ENCODE measurements at places on chromosomes 5 and 9.
A peak's percentile ranks its signal among the peaks of the same experiment; 100 is the strongest.

- DNase-seq: no peak
Measured at GRCh38 chr5:149203921-149204441, 62.7 kb downstream of the ABLIM3 start.

GRCh38 chr9:89710697-89711096 lies 105.9 kb downstream of the GADD45G start:
- no peak for DNase-seq

DNA sequence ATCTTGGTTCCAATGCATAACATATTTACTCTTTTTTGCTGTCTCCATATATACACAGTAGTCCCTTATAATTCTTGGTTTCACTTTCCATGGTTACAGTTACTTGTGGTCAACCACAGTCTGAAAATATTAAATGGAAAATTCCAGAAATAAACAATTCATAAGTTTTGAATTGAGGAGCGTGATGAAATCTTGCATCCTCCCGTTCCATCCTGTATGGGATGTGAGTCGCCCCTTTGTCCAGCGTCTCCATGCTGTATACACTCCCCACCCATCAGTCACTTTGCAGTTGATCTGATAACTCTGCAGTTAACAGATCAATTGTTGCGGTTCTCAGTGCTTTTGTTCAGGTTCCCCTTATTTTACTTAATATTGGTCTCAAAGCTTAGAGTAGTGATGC lies 11.5 kb upstream of the FAF2 start:
- DNase-seq: no peak

DNA sequence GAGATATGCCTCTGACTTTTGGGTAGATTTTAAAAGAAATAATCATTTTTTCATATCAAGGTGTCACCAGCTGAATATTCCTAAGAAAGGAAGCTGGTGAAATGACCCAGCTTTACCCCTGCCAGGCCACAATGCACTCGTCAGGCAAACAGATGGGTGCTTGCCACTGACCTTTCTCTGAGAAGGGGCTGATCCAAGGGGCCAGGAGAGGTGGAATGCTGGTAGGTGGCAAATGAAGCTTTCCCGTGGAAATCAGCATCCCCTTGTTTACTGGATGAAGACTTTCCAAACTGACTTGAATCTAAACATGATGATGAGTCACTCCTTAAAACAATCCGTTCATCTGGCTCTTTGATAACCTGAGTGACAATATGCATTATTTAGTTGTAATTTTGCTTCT lies 44.3 kb upstream of the PLPP6 start:
- no peak for DNase-seq

GRCh38 chr9:34143116-34143515 lies 16.6 kb upstream of the DCAF12 start:
- no peak for DNase-seq

DNA sequence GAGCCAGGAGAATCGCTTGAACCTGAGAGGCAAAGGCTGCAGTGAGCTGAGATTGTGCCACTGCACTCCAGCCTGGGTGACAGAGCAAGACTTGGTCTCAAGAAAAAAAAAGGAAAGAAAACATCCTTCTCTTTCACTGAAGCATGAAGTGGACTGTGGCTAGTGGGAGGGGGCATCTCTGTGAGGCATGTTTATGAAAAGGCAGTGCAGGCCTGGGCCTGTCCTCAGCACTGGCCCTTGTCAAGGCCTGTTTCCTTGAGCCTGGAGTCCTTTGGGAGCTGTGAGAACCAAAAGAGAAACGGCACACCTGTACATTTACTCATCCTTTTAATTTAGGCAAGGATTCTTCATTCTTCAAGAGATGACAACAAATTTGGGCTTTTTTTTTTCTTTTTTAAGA lies 18.3 kb upstream of the FUBP3 start:
- DNase-seq: peak; percentile 73

- no peak for DNase-seq
Measured at GRCh38 chr9:27749838-27750237, 176.6 kb upstream of the C9orf72 start.

DNA sequence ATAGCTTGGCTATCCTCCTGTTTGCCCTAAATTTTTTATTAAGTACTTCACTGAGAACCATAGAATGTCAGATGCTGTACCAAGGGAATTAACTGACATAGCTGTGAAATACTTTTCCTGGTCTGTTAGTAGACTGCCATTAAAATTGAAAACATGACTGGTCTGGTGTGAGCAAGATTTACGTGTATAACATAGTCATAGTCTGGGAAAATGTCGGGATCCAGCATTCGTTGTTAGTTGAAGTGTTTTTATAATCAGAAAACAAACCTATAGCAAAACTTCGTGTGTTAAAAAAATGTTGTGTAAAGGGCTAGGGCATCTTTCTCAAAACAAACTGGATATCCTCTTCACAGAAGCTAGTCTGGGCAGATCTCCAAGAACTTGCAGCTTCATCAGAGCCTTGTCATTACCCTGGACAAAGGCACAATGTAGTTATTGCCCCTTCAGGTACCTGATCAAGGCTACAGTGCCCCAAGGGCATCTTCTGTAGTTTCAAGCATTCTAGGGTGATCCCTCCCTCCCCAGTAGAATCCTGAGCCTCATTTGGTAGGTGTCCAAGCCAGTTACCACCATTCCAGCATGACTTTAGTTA lies 454.2 kb upstream of the SGCD start:
- DNase-seq: no peak

GRCh38 chr5:177128551-177128981 lies 5.0 kb upstream of the NSD1 start:
- DNase-seq: no peak

DNA sequence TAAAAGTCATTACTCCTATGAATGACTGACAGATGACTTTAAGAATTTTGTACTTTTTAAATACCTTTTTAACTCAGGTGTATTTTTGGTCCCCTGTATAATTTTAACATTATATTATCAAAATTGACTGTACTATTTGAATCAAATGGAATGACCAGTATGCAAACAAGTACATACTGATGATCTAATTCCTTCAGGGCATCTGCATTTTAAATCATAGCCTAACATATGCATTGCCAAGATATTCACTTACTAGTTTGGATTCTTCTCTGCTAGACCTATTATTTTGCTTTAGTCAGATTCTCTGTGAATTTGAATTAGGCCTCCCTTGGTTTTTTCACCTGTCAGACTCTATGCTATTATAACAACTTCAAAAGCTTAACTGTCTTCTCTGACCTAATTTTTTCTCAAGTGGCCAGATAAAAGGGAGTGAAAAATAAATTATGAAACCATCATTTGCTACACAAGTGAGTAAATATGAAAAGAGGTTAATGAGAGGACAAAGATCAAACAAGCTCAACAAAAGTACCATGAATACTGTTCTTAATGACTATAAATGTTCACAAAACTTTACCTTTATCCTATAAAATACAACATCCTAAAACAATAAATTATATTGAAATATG lies 1505.2 kb upstream of the CDH9 start:
- no peak for DNase-seq

DNA sequence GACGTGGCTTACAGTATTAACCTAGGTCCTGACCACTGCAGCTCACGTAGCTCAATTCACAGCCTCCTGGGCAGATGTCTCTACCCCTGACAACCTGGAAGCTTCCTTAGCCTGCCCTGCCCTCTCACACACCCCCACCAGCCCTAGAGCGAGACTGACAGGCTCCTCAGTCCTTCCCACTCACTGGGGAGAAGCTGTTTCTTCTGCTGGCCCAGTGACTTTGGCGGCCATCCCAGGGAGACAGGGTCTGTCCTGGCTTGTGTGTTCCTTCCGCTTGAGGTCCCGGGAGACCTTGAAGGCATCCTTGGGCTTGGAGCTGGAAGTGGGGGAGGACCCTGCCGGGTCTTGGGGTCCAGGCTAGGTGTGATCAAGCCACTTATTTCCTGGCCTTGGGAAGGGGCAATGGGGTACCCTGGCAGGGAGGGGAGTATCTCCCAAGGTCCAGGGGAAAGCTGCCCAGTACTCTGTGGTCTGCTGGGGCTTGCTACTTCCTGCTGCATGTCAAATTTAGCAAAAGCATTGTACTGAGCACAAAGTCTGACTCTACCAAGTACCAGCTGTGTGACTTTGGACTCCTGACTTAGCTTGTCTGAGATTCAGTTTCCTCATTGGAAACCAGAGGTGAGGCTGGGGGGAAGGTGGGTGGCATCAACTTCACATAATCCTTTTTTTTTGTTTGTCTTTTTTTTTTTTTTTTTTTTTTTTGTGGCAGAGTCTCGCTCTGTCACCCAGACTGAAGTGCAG lies 1.9 kb downstream of the MIGA2 start:
- DNase-seq: no peak

- DNase-seq: no peak
Measured at GRCh38 chr9:111163716-111164389, 125.6 kb upstream of the LPAR1 start.

GRCh38 chr9:72193478-72193881 lies 44.2 kb downstream of the GDA start:
- no peak for DNase-seq

DNA sequence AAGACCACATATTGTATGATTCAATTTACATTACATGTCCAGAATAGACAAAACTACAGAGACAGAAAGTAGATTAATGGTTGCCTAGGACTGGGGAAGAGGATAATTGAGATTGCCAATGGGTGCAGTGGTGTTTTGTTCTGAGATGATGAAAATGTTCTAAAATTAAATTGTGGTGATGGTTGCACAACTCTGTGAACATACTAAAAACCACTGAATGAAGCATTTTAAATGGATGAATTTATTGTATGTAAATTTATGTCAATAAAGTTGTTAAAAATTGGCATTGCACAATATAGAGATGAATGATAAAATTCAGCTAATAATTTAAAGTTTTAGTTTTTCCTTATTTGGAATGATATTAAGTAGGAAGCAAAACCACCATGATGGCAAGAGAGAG lies 109.5 kb upstream of the NR4A3 start:
- no peak for DNase-seq

Measured in NCI-H1417 (cell line).